ENCODE measurements at places on chromosomes 3 and 15. TPM values are rescaled to one million over a fixed set of nuclear protein-coding genes. Genes with fewer than 3 reads are reported as not detected.

TEX55 gene
- not detected for total RNA-seq

SLC22A13 gene
- total RNA-seq = 0.60 TPM

GHSR gene
- total RNA-seq = not detected

RPL39L gene
- 14.9 TPM for total RNA-seq

LRRC34 gene
- total RNA-seq = 2.7 TPM

DNA sequence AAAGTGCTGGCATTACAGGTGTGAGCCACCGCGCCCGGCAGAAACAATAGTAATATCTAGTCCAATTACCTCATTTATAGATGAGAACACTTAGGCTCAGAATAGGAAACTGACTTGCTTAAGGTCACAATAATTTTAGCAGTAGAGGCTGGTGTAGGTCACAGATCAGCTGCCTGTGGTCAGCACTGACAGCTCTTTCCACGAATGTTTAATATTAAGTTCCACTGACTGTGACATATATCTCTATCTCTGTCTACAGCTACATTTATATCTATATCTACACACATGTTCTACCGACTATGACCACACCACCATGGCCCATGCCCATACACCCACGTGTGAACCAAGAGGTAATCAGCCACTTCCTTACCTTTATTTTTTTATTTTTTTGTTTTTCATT, 40.2 kb upstream of the DLG1 start:
- DNase-seq = no peak

GRCh38 chr3:71288269-71288930, 295.1 kb downstream of the FOXP1 start:
- no peak for DNase-seq

DNA sequence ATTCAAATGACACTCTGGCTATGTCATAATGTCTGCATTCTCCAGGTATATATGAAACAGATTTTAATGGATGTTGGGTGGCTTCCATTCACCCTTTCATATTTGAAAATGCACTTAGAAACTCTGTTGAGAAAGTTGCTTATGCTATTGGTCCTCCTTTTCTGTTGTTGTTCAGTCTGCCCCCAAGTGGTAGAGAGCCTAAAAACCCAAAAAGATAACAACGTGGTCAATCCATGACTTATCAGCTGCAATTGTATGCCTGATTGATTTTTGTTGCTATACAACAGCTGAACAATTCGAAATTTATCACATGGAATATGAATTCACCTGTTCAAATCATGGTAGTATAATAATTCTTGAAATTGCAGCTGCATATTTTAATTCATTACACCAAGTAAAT, 279.8 kb downstream of the ROBO2 start:
- no peak for DNase-seq

GRCh38 chr3:114542359-114542758, 248.5 kb downstream of the TIGIT start:
- no peak for DNase-seq

DNA sequence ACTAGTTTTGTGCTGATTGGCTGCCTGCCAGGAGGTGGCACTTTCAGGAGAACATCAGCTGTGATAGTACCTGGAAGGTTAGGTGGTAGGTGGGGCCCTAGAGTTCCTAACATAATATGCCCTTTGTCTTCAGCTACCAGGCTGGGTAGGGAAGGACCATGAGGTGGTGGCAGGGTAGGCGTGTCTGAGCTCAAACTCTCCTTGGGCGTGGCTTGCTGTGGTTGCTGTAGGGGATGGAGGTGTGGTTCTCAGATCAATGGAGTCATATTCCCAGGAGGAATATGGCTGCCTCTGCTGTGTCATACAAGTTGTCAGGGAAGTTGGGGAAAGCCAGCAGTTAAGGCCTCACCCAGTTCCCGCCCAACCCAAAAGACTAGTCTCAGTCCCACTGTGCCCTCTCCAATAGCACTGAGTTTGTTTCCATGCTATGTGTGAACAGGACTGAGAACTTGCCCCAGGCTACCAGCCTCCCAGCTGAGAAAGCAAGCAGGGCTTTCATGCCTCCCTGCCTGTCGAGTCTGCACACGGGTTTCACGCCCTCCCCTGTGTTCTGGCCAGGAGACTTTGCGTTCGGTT, 107.7 kb downstream of the CHCHD4 start:
- no peak for DNase-seq

DNA sequence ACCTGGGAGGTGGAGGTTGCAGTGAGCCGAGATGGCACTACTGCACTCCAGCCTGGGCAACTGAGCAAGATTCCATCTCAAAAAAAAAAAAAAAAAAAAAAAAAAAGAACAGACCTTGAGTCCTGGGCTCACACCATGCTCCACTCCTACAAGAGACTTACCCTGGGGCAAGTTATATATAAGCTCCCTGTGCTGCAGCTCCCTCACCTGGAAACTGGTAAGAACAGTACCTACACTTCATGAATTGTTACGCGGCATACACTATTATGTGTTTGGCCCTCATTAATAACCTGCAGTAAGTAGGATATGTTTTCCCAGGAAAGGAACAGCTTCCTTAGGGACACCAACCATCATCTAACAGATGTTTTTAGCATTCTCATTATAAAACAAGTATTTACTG, 119.6 kb downstream of the FMN1 start:
- no peak for DNase-seq

DNA sequence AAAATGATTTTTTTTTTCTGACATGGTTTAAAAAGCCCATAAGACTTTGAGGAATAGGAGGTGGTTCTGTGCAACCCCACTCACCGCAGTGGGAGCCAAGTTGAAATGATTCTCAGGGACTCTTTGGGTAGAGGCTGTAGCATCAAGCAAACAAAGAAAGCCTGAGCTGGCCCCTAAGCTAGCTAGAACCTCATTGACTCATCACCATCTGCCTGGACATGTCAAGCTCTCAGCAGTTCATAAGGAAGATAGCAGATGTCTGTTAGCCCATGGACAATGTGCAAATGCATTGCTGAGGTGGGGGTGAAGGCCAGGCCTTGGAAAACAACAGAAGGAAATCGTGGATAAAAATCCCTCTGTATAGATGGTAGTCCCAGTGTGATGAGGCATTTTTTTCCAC, 234.8 kb downstream of the NR2F2 start:
- no peak for DNase-seq

DNA sequence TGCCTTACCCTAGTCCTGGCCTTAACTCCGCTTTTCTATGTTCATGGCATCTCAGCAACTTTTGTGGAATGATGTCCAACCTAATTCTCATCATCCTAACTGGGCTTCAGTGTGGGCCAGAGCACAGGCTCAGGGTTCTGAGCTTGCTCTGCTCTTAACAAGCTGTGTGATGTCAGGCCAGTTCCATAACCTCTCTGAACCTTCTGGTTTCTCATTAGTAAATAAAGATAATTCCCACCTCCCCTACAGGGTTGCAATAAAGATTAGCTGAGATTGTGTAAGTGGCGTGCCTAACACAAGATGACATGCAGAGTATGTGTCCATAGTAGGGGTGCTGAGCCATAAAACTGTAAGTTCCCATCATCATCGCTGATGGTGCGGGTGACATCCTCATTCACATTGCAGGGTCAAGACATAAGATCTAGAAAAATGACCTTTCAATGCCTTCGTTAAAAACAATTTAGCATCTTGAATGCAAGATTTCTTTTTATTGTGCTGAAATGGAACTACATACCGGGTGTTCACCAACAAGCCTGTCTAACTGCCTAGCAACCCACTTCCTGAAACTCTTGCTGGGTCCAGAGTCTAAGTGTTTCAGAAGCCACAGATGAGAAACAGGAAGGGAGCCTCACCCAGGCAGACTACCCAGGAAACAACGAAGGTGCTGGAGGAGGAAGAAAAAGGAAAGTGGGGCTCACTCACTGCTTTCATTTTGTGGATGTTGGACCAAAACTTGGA, 36.2 kb downstream of the CDCP1 start:
- no peak for DNase-seq

DNA sequence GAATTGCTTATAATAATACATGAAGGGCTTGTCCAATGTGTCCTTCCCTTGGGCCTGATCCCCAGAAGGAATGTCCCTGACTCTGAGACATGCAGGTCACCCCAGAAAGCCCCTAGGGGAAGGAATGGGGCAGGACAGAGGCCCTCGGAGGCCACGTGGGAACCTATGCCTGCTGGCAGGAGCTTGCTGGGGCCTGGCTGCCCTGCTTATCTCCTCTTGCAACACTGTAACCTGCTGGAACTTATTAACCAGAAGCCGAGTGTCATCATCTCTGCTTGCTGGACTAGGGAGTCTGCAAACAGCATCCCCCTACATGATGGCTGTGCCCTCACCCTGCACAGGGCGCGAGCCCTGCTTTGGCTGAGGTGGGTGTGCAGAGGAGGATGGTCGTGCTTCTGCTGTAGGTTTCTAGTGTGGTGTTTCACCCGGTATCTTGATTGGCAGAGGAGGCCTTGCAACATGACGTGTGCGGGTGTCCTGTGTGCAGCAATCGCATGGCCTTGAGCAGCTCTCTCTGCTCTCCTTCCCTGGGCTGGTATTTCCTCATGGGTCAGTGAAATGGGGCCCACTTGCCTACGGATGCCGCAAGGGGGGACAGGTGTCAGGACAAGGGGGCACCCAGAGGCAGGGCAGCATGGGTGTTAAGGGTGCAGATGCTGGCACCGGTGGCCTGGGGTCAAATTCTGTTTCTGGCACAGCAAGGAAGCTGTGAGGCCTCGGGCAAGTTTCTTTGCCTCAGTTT, 5.0 kb downstream of the CHST13 start:
- DNase-seq = no peak
